ENCODE measurements at places on chromosomes 6 and 20.

- peaks cover 12% of the 10 kb centered on the region for H3K36me3 ChIP-seq
- H3K27me3 ChIP-seq = no peaks in the 10 kb centered on the region
- no peaks in the 10 kb centered on the region for H3K4me1 ChIP-seq
- DNase-seq = no peak
- no peak overlapping the region for H3K27ac ChIP-seq
These were observed 6.5 kb upstream of the USP45 start for GRCh38 chr6:99521633-99522151.

GRCh38 chr6:25465941-25466340 is 186.1 kb upstream of the SCGN start:
- no peak overlapping the region for H3K27ac ChIP-seq
- no peak overlapping the region for H3K4me3 ChIP-seq
- H3K27me3 ChIP-seq = no peaks in the 10 kb centered on the region
- no peak for DNase-seq

GRCh38 chr6:118551063-118552053 is 3.3 kb downstream of the PLN start:
- H3K4me3 ChIP-seq = no peak overlapping the region
- no peaks in the 10 kb centered on the region for H3K36me3 ChIP-seq
- H3K27ac ChIP-seq = no peak overlapping the region
- no peaks in the 10 kb centered on the region for H3K4me1 ChIP-seq
- no peaks in the 10 kb centered on the region for H3K27me3 ChIP-seq

DNA sequence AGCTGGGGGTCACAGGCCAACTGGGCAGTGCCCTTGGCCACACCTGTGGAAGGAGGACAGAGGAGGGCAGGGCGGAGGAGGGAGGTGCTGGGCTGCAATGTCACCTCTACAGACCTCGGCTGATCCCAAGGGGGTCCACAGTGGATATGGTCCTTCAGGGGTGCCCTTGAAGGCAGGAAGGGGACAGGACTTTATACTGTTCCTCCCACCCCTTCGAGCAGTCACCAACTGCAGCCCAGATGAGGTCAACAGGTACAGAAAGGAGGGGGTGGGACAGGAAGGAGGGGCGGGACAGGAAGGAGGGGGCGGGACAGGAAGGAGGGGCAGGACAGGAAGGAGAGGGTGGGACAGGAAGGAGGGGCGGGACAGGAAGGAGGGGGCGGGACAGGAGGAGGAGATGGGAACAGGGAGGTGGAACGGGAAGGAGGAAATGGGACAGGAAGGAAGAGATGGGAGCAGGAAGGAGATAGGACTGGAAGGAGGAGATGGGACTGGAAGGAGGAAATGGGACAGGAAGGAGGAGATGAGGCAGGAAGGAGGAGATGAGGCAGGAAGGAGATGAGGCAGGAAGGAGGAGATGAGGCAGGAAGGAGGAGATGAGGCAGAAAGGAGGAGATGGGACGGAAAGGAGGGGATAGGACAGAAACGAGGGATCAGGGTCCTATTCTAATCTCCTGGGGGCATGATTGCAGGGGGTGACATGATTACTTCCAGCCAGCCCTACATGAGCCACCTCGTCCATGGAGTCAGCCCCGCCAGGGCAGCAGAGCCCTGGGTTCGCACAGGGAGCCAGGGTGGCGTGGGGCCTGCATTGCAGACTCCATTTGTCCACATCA is 19.4 kb upstream of the MRGBP start:
- peaks cover 21% of the 10 kb centered on the region for H3K4me1 ChIP-seq
- no peak overlapping the region for H3K4me3 ChIP-seq
- H3K27me3 ChIP-seq = no peaks in the 10 kb centered on the region
- H3K36me3 ChIP-seq = no peaks in the 10 kb centered on the region
- H3K27ac ChIP-seq = no peak overlapping the region

GRCh38 chr6:139381216-139381865 is 6.9 kb upstream of the CITED2 start:
- no peaks in the 10 kb centered on the region for H3K27me3 ChIP-seq
- no peak overlapping the region for H3K4me3 ChIP-seq
- no peak overlapping the region for H3K27ac ChIP-seq
- peaks cover 7% of the 10 kb centered on the region for H3K4me1 ChIP-seq
- no peaks in the 10 kb centered on the region for H3K36me3 ChIP-seq

GRCh38 chr6:145967549-145967948 is 3.4 kb upstream of the SHPRH start:
- DNase-seq = no peak
- H3K36me3 ChIP-seq = no peaks in the 10 kb centered on the region
- H3K4me3 ChIP-seq = no peak overlapping the region
- no peak overlapping the region for H3K27ac ChIP-seq

- no peak overlapping the region for H3K27ac ChIP-seq
- no peak overlapping the region for H3K4me3 ChIP-seq
- H3K4me1 ChIP-seq = peaks cover 25% of the 10 kb centered on the region
These were observed 82.2 kb downstream of the WDR27 start for GRCh38 chr6:169619650-169620049.

GRCh38 chr6:91438570-91438969 is 851.7 kb upstream of the MAP3K7 start:
- no peaks in the 10 kb centered on the region for H3K36me3 ChIP-seq
- no peak for DNase-seq
- H3K4me3 ChIP-seq = no peak overlapping the region
- no peak overlapping the region for H3K27ac ChIP-seq
- no peaks in the 10 kb centered on the region for H3K27me3 ChIP-seq

- H3K27ac ChIP-seq = no peak overlapping the region
- DNase-seq = no peak
These were observed 1207.2 kb upstream of the CITED2 start for GRCh38 chr6:140581601-140582000.

GRCh38 chr6:17103715-17104114 is 1.9 kb downstream of the STMND1 start:
- no peaks in the 10 kb centered on the region for H3K36me3 ChIP-seq
- H3K4me3 ChIP-seq = no peak overlapping the region
- H3K4me1 ChIP-seq = peaks cover 4% of the 10 kb centered on the region
- no peak overlapping the region for H3K27ac ChIP-seq

DNA sequence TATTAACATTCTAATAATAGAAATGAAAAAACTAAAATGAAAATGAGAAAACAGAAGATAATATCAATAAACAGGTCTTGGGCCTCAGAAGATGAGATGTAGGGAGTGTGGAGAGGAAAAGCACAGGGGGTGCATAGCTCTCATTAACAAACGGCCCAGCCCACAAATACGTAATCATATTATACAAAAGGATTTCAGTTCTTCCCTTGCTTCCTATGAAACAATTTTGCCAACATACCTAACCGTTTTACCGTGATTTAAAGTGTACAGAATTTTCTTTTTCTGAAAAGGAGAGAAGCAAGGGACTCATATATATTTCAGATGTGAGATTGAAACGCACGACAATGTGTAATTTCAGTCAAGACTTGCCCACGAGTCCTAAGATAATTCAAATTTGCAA is 136.0 kb downstream of the HFE start:
- no peaks in the 10 kb centered on the region for H3K27me3 ChIP-seq
- H3K4me1 ChIP-seq = peaks cover 25% of the 10 kb centered on the region
- H3K36me3 ChIP-seq = no peaks in the 10 kb centered on the region
- H3K27ac ChIP-seq = peak overlapping the region; percentile 93

- peaks cover 13% of the 10 kb centered on the region for H3K4me1 ChIP-seq
- no peak overlapping the region for H3K4me3 ChIP-seq
- DNase-seq = no peak
These were observed 18.6 kb upstream of the FAM135A start for GRCh38 chr6:70394518-70395300.

GRCh38 chr6:56356426-56356825 is 109.0 kb upstream of the COL21A1 start:
- no peak overlapping the region for H3K4me3 ChIP-seq
- H3K36me3 ChIP-seq = no peaks in the 10 kb centered on the region
- H3K27me3 ChIP-seq = no peaks in the 10 kb centered on the region
- H3K27ac ChIP-seq = no peak overlapping the region
- peaks cover 3% of the 10 kb centered on the region for H3K4me1 ChIP-seq

GRCh38 chr6:101539510-101540245 is 146.2 kb downstream of the GRIK2 start:
- DNase-seq = no peak
- no peaks in the 10 kb centered on the region for H3K27me3 ChIP-seq
- no peak overlapping the region for H3K27ac ChIP-seq
- peaks cover 1% of the 10 kb centered on the region for H3K4me1 ChIP-seq
- no peaks in the 10 kb centered on the region for H3K36me3 ChIP-seq

DNA sequence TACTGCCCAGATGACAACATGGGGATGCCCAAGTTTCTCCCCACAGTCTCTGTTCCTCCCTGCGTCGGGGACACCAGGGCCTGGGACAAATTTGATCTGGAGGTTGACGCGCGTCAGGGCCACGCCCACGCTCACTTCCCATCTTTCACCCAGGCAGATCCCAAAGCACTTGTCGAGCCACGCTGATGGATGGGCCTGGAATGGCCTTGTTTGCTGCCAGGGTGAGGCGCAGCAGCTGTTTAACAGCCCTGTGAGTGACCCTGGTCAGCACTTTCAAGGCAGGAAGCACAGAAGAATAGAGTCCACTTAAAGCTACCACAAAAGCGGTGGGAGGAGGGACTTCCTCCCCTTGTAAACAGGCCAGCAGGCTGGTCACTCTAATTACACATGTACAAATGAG is 324.7 kb upstream of the JARID2 start:
- H3K4me1 ChIP-seq = peaks cover 35% of the 10 kb centered on the region
- no peaks in the 10 kb centered on the region for H3K27me3 ChIP-seq
- DNase-seq = no peak

DNA sequence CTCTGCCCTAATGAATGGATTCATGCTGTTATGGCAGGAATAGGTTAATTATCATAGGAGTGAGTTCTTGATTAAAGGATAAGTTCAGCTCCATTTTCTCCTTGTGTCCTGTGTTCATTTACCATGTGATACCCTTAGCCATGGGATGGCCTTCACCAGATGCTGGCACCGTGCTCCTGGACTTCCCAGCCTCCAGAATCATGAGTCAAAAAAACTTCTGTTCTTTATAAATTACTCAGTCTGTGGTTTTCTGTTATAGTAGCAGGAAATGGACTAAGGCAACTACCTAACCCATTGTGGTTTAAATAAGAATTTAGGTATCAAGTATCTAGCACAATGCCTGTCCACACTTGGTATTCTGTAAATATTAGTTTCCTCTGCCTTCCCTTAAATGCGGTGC is 223.5 kb downstream of the MEI4 start:
- no peaks in the 10 kb centered on the region for H3K4me1 ChIP-seq
- no peak overlapping the region for H3K4me3 ChIP-seq
- DNase-seq = no peak
- no peaks in the 10 kb centered on the region for H3K36me3 ChIP-seq
- H3K27ac ChIP-seq = no peak overlapping the region
- H3K27me3 ChIP-seq = no peaks in the 10 kb centered on the region

DNA sequence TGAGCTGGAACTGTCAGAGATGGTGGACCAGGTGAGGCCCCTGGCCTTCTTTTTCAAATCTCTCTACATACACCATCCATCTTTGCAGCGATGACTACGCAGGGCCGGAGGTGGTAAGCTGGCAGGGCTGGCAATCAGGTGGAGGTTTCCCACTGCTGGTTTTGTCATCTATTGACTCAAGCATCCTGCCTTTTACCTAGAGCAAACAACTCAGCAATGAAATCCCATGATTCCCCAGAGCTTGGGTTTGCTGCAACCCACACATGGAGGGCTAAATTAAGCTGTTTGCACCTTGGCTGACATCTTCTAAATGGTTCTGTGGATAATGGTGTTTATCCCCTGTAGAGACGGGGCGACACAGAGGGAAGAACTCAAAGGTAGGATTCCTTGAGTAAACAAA is 170.2 kb downstream of the SCP2D1 start:
- H3K4me1 ChIP-seq = no peaks in the 10 kb centered on the region
- H3K4me3 ChIP-seq = no peak overlapping the region
- DNase-seq = no peak
- no peak overlapping the region for H3K27ac ChIP-seq
